ENCODE measurements at places on chromosomes 2 and 18. TPM values are rescaled to one million over a fixed set of nuclear protein-coding genes. Genes with fewer than 3 reads are reported as not detected.

TNFRSF11A gene
- 11.8 TPM for total RNA-seq

MAL gene
- total RNA-seq, result not detected

LYG2 gene
- total RNA-seq, result not detected

PLA2R1 gene
- 2.4 TPM for total RNA-seq

RAMP1 gene
- not detected for total RNA-seq

MARCO gene
- total RNA-seq, result 0.36 TPM

DCDC2C gene
- total RNA-seq, result not detected

ALPP gene
- 5.3 TPM for total RNA-seq

PCGF1 gene
- 31.7 TPM for total RNA-seq

PROKR1 gene
- total RNA-seq, result 0.03 TPM

PRKAG3 gene
- total RNA-seq, result not detected

ELOA2 gene
- not detected for total RNA-seq

NOL4 gene
- total RNA-seq, result not detected

ATP8B1 gene
- total RNA-seq, result 6.2 TPM

SPRED2 gene
- 34.2 TPM for total RNA-seq

YES1 gene
- total RNA-seq, result 21.9 TPM

STPG4 gene
- not detected for total RNA-seq

SOWAHC gene
- total RNA-seq, result 11.8 TPM

NTSR2 gene
- total RNA-seq, result not detected

COL4A3 gene
- total RNA-seq, result 0.59 TPM

BOK gene
- total RNA-seq, result 33.3 TPM

CYRIA gene
- 0.27 TPM for total RNA-seq

POTEC gene
- not detected for total RNA-seq

TRAK2 gene
- 9.9 TPM for total RNA-seq

UGT1A10 gene
- 0.49 TPM for total RNA-seq

FBXO48 gene
- total RNA-seq, result 0.34 TPM

All from A549 treated with GW870086 at 1 μM for 4 hours (cell line).